RPMI7951 (cell line): ENCODE measurements at places on chromosomes 1 and 21. TPM values are rescaled to one million over a fixed set of nuclear protein-coding genes. Genes with fewer than 3 reads are reported as not detected.
A peak's percentile ranks its signal among the peaks of the same experiment; 100 is the strongest.

- DNase-seq = no peak
Measured at GRCh38 chr1:182629499-182630096, 25.4 kb upstream of the RGS16 start.

GRCh38 chr1:40740039-40740996 lies 43.3 kb upstream of the KCNQ4 start:
- no peak for DNase-seq

DNA sequence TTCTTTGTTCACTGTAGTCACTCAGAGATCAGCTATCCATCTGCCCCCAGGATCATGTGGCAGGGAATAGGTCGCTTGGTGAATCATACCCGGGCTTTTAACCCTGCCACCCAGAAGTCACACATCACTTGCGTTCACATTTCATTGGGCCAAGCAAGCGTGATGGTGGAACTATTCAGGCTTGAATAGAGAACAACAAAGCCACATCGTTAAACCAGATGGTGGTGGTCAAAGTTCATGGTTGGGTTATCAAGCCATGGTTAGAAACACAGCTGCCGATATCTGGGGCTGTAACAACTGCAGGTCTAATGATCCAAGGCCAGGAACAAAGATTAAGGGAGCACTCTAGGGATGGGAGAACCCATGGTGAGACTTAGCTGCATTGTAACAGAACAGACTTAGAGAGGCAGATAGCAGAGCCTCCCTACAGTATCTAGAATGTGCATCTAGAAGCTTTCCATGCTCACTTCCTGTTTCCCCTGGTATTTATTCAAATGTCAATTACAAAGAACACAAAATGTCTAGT lies 40.0 kb upstream of the PTPRC start:
- peak; percentile 73 for DNase-seq

DUSP12 gene
- 45.9 and 55.0 TPM in 2 replicates for total RNA-seq

VPS26C gene
- 52.5 and 52.6 TPM in 2 replicates for total RNA-seq
